ENCODE measurements at places on chromosomes 13 and 19.

- no peak for DNase-seq
Observed at GRCh38 chr19:35202722-35203688, 25.5 kb downstream of the FAM187B start.

DNA sequence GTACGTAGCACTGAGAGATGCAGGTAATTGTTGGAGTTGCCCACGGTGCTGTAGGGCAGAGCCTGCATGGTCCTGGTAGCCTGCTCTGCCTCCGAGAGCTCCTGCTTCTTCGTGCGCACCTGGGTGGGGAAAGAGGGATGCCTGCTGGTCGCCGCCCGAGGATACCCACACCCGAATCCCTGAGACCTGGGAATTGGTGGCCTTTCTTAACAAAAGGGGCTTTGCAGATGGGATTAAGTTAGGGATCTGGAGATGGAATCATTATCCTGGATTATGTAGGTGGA lies 9.4 kb downstream of the C3 start:
- DNase-seq: no peak

DNA sequence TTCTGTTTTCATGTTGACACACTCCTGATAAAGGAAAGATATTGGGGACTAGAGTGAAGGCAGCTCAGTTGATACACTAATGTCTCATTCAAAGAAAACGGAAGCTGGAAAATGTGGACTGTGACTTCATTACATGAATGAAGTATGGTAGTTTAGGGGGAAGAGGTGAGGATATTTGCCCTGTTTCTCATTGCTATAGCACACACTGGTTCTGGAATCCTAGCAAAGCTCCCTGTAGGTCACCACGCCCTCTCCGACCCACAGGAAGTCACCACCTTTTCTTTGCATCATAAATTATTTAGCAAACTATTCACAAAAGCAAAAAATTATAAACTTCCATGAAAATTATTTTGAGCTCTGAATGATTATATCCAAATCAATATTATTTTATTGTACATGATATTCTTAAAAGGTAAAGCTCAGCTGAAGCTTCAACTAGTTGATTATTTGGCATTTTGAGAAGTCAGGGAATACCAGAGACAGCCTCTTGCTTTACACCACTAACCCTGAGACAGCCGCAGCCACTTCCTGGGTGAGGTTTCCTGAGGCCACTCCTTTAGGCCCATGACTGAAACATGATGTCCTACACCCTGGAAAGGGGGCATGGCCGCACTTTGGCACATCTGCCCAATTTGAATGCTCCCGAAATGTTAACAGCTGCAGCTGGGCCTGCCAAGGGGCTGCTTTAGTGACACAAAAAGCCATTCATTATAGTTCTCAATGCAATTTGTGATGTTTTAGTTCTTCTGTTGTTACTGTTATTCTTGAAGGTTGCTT lies 50.0 kb upstream of the WDFY2 start:
- DNase-seq: no peak

GRCh38 chr19:45336696-45337251 lies 3.8 kb upstream of the KLC3 start:
- no peak for DNase-seq

DNA sequence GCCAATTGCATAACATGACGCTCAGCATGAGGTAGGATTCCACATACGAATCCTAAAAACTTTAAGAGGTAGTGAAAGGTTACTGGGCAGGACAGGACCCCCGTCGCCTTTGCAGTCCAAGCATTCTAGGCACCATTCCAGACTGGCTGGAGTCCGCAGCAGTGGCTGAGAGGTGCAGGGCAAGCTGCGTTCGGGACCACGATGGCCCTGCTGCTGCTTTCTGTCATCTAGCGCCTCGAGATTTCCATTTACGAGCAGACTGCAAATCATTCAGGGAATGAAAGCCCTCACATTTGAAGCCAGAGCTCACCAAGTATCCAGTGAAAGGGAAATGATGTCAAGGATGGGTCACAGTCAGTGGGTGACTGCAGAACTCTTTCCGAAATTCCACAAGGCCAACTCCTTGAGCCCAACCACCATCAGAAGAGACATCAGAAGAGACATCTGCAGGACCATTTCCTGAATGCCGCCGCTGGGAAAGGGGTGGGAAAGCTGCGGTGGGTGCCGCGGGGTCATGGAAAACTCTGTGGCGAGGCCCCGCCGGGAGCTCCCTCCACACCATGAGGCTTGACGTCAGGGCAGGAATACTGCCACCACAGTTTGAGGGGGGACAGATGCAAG lies 88.3 kb downstream of the COL4A1 start:
- DNase-seq: no peak

DNA sequence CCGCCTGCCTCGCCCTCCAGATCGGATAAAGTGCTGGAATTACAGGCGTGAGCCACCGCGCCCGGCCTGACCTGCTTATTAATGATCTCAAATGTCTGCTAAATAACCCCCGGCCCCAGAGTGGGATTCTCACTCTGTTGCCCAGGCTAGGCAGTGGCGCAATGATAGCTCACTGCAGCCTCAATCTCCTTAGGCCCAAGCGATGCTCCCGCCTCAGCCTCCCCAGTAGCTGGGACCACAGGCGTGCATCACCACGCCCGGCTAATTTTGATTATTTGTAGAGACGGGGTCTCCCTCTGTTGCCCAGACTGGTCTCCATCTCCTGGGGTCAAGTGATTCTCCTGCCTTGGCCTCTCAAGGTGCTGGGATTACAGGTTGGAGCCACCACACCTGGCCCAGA lies 626 bp upstream of the ATP5F1D start:
- DNase-seq: no peak

DNA sequence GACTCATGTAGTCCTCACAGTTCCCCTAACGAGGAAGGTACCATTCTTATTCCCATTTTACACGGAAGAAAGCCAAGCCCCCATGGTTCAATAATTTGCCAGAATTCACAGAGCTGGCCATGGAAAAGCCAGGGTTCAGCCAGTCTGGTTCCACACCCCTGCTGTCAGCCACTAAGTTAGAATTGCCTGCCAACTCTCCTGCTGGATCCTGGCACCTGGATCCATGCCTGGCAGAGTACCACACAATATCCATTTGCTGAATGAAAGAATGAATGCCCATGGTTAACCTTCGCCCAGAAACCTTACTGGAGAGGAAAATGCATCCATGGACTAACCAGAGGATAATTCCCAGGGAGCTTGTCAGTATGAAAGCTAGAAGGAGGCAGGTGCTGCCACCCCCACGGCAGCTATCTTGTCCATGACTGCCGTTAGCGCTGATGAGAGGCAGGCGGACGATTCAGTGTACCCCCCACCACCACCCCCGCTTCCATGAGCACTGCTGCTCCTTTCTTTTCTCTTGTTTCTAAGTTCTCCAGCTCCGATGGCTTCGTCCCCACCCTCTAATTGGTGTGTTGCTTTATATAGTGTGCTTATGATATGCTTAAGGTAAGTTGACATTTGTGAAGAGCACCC lies 114.5 kb downstream of the SLC7A1 start:
- DNase-seq: no peak

DNA sequence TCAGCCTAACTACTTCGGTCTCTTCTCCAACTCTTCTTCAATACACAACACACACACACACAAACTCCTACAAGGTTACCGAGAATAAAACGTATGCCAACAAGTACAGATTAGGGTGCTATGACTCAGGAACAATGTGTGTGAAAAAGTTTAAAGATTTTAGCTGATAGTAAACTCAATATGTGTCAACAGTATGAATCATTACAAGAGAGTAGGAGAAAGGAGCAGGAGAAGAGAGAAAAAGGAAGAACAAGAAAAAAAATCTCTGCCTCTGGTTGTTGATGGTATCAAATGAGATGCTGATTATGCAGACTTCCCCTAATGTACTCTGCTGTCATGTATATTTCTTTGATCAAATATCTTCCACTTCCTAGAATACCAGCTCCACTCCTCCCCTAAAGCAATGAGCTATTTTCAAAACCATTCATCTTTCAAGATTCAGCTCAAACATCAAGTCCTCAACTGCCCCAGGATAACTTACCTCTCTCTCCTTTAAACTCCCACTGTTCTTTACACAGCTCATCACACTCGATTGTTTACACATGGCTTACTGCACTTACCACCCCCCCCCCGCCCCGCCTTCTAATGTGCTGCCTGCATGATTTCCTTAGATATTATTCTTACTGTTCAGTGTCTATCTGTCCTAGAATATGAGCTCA lies 95.6 kb downstream of the FAM216B start:
- DNase-seq: no peak

DNA sequence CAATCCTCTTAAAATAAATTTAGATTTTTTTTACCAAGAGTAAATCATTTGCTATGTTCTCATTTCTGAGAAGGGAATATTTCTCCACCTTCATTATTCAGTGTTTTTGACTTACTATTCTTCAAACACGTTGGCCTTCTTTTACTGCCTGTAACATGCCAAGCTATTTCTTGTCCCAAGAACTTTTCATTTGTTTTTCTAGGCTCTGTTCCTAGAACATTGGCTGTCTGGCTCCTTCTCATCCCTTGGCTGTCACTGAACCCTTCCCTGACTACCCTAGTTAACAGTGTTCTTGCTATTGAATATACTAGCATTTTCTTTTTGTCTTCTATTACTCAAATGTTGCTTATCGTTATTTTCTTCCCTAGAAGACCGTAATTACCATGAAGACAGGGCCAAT lies 248.1 kb downstream of the ITGBL1 start:
- DNase-seq: no peak

GRCh38 chr13:26222520-26223046 lies 469 bp upstream of the RNF6 start:
- no peak for DNase-seq

GRCh38 chr13:76012091-76012721 lies 376.1 kb downstream of the LMO7 start:
- no peak for DNase-seq
